ENCODE measurements at places on chromosomes 1 and 21.
A peak's percentile ranks its signal among the peaks of the same experiment; 100 is the strongest.

DNA sequence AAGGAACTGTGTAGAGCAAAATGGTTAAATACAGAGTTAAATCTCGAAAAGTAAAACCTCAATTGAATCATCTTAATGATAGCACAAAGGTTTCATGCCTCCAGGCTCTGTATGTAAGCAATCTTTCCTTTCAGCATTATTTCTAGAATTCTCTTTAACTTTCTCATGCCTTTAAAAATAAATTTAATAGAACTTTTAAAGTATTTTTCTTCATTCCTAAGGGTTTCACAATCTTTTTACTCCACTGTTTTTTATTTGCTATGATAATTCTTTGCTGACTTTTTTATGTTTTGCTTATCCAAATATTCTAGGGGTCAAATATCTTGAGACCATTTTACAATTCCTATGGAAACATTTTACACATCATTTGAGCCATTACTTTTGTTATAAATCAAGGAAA, 288.0 kb downstream of the BACH1 start:
- no peak for DNase-seq

DNA sequence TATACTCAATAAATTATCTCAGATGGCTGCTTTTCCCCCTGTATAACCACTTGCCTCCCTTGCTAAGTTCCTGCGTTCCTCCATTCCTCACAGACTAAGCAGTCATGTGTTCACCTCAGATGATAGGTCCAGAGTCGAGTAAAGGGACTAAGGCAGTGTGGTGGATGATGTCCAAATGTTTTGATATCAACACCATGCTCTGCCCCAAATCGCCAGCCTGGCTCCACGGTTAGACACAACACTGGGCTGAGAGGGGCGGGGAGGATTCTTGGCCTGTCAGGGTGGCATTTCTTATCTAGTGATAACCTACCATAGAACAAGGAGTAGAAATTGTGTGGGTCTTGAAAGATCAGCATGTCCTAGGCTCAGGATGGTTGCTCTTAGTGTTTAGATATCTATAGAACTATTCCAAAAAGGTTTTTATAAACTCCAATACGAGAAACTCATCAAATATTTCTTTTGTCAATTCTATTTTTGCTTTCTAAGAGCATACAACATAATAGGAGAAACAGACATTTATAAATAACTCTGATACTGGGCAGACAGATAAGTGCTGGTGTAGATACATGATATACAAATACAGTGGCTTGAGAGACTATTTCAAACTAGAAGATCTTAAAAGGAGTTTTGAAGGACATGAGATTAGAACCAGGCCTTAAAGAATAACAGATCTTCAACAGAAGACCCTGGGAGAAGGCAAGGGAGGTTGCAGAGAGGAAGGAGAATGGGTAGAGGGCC, 21.5 kb downstream of the GJA5 start:
- DNase-seq: no peak

GRCh38 chr21:25658427-25659035, 19.5 kb downstream of the JAM2 start:
- no peak for DNase-seq

DNA sequence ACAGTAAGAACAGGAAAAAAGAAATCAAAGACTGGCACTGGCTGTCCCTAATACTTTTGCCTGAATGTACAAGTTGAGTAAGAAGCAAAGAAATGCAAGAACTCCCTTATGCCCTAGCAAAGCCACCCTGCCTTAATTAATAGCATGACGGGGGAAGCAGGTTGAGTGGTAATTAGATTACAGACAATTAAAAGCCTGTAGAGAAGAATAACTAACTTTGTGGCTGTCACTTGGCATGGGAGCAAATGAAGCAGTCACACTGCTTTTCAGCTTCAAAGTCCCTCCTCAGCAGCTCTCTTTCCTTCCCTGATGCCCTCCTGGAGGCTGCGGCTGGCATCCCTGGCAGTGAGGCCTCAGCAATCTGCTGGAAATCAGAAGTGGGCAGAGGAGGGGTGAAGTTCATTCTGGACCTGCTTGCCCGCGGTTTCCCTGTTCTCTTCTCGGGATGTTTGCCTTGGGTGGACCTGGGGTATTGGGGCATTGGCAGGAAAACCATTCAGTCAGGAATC, 3.4 kb downstream of the OPTC start:
- no peak for DNase-seq

- DNase-seq: no peak
Measured at GRCh38 chr1:66873111-66873510, 51.5 kb downstream of the DNAI4 start.

GRCh38 chr21:16713331-16714117, 799.3 kb upstream of the CXADR start:
- peak; percentile 42 for DNase-seq

DNA sequence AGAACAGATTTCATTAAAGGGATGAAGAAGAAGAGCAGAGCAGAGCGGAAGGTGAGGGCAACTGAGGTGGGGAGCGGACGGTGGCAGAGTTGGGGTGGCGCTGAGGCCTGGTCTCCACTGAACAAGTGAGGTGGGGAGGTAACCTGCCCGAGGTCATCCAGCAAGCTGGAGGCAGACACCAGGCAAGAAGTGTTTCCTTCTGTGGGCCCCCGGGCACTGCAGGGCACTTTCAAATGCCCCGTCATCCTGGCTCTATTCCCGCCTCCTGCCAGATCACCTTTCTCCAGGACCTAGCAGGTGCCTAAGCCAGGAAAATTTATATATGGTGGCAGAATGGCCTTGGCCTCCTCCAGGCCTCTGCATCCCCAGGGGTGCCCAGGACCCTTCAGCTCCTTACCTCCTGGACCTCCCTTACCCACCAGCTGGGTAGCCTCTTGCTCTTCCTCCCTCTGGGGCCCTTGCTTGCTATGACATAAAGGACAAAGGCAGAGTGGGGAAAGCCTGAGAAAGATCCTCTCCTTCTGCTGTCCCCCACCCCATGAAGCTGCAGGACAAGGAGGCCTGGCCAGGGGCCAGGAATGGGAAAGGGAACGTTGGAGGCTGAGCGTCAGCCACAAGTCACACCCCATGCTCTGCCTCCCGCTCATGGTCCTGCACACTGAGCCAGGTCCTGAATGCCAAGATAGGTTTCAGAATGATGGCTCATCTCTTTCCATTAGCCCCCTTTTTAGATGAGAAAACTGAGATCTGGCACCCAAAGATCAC, 29.0 kb downstream of the VWA5B1 start:
- no peak for DNase-seq

- DNase-seq: peak; percentile 59
Measured at GRCh38 chr1:79259390-79260336, 253.1 kb upstream of the ADGRL4 start.

DNA sequence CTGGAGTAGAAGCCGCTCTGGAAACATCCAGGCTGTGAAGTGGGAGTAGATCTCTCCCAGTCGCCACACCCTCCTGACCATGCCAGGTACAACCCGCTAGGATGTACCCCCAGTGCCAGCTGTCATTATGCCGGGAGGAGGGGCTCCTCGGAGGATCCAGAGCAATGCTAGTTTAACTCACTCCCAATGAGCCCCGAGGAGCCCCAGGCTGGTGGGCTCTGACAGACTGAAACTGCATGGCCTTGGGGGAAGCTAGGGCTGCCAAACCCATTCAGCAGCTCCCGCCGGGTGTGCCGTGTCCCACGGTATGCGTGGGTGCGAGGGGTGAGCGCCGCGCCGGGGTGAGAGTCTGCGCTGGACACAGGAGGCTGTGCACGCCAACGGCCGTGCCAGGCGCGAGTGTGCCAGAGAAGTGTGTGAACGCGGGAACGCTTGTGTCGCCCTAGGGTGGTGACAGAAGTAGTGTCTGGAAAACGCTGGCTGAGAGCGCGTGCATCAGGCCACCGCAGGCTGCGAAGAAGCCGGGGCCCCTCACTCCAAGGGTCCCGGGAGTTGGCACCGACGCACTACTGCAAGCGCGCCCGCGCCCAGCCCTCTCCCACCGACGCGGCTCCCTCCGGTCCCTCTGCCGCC, 177.1 kb upstream of the EDN2 start:
- DNase-seq: no peak

DNA sequence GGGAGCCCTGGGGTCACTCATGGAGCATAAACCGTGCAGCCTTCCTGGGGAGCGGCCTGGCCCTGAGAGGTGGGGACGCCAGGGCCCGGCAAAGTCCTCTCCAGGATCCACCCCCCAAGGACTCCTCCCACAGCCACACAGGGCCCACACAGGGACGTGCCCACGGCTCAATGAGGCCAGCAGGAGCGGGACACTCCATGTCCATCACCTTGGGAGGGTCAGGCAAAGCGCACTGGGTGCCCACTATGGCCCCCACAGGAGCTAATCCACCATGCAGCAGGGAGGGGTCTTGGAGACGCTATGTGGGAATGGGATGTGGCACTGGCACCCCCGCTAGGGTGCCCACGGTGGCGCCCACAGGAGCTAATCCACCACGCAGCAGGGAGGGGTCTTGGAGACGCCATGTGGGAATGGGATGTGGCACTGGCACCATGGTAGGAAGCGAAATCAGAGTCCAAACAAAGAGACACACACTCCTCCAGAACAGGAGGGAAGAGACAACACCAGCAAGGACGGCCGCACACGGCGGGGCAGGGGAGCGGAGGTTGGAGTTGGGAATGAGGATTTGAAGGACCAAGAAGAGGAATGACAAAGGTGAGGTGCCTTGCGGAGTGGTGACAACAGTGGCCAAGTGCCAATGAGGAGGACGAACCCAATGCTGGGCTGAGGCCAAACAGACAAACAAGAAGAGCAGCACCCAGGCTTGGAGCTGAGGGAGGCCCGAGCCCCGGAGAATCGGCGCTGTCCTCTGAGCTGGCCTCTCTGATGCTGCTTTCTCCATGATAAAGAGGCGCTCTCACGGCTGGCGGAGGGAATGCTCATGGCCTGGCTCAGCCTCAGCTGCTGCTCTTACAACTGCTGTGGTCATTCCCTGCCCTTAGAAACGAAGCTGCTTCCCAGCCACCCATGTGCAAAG, 18.1 kb upstream of the SLC19A1 start:
- no peak for DNase-seq

DNA sequence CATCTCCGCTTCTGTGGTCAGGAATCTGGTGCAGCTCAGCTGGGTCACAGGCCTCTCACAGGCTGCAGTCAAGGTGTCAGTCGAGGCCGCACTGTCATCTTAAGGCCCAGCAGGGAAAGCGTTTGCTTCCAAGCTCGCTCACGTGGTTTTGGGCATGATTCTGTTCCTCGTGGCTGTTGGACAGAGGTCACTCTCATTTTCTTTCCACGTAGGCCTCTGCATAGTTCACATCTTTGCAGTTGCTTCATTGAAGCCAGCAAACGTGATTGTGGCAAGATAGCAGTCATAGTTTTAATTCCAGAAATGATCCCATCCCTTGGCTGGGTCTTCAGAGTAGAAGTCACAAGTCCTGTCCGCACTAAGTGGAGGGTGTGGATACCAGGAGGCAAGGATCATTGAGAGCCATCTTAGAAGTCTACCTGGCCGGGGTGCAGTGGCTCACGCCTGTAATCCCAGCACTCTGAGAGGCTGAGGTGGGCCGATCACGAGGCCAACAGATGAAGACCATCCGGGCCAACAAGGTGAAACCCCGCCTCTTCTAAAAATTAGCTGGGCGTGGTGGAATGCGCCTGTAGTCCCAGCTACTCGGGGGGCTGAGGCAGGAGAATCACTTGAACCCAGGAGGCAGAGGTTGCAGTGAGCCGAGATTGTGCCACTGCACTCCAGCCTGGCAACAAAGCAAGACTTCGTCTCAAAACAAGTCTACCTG, 24.5 kb downstream of the NECAP2 start:
- peak; percentile 6 for DNase-seq

- DNase-seq: no peak
Measured at GRCh38 chr1:151144474-151145303, 1.7 kb downstream of the SEMA6C start.

- peak; percentile 49 for DNase-seq
Measured at GRCh38 chr1:97693601-97694000, 227.2 kb downstream of the DPYD start.

- peak; percentile 39 for DNase-seq
Measured at GRCh38 chr1:167747988-167748387, 26.2 kb downstream of the MPZL1 start.

- no peak for DNase-seq
Measured at GRCh38 chr1:8910914-8911313, 32.4 kb upstream of the ENO1 start.

DNA sequence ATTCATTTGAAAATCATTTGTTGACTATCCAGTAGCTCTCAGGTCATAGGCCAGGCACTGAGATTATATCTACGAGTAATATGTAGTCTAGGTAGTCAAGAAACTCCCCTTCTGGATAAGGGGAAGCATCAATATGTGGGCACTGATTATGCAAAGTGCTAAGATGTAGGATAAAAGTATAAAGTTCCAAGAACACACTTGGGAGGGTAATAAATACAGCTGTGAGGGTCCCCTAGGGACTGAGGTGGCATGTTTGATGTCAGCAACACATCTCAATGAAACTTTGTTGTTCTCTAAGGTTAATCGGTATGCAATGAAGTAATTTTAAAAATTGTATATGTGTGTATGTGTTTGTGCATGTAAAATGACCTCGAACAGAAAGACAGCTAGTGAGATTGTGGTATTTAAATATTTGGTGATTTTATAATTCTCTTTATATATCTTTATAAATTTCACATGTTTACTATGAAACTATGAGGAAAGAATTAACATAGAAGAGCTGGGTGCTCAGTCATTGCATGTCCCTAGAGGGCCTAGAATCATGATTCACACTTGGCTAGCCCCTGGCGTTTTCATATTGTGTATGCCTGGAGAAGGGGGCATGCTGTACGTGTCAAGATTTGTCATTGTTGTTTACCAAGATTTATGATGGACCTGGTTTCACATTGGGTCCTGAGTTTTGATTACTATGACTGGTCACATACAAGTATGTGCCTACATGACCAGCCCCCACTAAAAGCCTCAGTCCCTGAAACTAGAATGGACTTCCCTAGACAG, 140.1 kb upstream of the DUSP10 start:
- DNase-seq: no peak

DNA sequence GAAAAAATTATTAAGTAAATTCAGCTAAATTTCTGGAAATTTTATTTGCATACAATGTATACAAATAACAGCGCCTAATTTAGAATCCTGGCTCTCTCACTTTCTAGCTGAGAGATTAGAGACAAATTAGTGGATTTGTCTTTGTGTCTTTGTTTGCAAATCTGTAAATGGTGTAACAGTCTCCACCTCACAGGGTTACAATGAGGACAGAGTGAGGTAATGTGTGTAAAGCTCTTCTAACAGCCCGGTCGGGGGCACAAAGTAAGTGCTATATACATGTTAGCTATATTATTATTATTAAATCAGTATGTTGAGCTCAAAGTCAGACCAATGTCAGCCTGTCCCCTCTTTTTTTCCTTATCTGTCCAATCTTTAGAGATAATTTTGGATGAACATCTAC, 5.0 kb upstream of the ADAMTSL4 start:
- DNase-seq: no peak

DNA sequence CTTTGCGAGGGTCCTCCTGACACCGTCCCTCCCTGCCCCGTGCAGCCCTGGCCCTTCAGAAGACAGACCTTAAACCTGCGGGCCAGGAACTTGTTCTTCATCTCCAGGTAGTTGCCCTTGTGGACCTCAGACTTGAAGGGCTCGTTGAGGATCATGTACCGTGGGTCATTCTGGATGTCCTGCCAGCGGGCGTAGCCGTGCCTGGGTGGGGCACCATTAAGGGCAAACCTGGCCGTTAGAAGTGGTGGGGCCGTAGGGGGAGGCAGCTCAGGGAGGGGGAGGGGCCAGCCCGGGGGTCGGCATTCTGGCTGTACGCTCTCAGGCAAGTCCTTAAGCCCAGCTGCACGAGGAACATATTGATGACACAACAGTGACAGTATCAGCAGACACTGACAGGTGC, 64.6 kb downstream of the KCNAB2 start:
- no peak for DNase-seq

GRCh38 chr1:51299981-51300670, 30.2 kb downstream of the TTC39A start:
- no peak for DNase-seq

All from fibroblast of upper back skin (primary cell).